ENCODE measurements at places on chromosomes 6 and 20.

DNA sequence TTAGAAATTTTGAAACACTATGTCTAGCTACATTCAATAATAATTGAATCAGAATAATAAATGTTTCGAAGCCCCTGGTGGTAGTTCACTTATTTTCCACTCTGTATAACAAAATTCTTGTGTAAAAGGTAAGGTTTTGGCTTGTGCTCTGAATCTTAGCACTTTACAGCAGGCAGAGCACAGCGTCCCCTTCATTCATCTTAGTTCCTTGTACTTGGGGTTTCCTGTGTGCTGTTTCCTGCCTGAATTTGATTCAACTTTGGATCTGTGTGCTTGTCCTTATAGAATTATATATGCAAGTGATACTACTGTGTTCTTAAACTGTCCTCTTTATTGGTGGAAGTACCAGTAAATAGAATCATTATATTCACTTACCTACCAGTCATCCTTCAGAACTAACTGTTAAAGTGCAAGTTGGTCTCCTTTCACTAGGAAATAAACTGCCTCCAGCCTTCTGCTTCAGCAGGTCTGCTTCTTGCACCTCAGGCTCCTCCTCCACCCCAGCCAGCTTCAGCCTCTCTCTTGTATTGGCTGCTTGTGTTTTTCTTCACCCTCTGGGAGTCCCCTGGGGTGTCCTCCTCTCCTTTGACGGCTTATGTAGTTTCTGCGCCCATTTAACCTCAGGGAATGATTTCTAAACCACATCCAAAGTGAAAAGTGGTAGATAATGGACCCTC is 28.8 kb upstream of the TULP4 start:
- DNase-seq = no peak

GRCh38 chr20:63961664-63962425 is 5.6 kb upstream of the UCKL1 start:
- no peak for DNase-seq

GRCh38 chr6:31401403-31401802 is 2.0 kb upstream of the MICA start:
- DNase-seq = no peak

- no peak for DNase-seq
Observed at GRCh38 chr6:2809015-2809414, 32.6 kb downstream of the SERPINB1 start.

DNA sequence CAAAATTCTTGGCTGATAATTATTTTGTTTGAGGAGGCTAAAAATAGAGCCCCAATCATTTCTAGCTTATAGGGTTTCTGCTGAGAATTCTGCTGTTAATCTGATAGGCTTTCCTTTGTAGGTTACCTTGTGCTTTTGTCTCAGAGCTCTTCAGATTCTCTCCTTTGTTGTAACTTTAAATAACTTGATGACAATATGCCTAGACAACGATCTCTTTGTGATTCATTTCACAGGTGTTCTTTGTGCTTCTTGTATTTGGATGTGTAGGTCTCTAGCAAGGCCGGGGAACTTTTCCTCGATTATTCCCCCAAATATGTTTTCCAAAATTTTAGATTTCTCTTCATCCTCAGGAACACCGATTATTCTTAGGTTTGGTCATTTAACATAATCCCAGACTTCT is 376.5 kb upstream of the MAN1A1 start:
- DNase-seq = no peak

GRCh38 chr6:41604006-41604405 is 34.3 kb upstream of the MDFI start:
- no peak for DNase-seq

GRCh38 chr6:87391334-87391733 is 16.4 kb upstream of the CFAP206 start:
- no peak for DNase-seq

DNA sequence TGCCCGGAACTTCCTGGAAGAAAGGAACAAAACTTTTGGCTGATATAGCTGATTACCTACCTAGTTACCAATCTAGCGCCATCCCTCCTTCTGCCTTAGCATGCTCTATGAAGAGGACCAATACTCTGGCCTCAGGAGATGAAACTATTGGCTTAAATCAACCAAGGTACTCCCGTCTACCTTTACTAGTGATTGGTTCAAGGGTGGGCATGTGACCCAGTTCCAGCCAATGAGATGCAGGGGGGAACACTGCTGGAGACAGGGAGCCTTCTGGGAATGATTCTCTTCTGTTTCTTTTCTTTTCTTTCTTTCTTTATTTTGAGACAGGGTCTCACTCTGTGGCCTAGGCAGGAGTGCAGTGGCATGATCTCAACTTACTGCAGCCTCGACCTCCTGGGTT is 72.6 kb upstream of the CCDC167 start:
- DNase-seq = no peak

- no peak for DNase-seq
Observed at GRCh38 chr6:25913741-25914140, 16.8 kb downstream of the SLC17A2 start.

All from stimulated activated CD4-positive, alpha-beta T cell treated with anti-CD3 and anti-CD28 coated beads, Interleukin-15, amount 100 ng/mL, for 1 hour (primary cell).